ENCODE measurements at places on chromosomes 12 and 14.

GRCh38 chr12:68977909-68978610, 45.1 kb upstream of the CPM start:
- no peak for DNase-seq

DNA sequence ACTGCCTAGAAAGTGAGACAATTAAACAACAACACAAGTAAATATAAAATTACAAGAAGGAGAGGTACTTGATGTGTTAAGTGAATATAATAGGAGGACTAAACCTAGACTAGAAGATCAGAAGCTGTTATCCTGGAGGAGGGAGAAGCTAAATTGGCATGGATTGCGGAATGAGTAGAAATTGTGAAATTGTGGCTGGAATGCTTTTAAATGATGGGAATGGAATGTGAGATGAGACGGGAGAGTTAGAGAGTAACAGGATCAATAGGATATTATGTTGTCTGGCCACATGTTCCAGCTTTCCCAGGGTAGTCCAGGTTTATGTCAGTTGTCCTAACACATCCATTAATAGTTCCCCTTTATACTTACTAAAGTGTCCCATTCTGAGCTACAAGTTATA, 44.0 kb upstream of the CPNE8 start:
- DNase-seq: no peak

DNA sequence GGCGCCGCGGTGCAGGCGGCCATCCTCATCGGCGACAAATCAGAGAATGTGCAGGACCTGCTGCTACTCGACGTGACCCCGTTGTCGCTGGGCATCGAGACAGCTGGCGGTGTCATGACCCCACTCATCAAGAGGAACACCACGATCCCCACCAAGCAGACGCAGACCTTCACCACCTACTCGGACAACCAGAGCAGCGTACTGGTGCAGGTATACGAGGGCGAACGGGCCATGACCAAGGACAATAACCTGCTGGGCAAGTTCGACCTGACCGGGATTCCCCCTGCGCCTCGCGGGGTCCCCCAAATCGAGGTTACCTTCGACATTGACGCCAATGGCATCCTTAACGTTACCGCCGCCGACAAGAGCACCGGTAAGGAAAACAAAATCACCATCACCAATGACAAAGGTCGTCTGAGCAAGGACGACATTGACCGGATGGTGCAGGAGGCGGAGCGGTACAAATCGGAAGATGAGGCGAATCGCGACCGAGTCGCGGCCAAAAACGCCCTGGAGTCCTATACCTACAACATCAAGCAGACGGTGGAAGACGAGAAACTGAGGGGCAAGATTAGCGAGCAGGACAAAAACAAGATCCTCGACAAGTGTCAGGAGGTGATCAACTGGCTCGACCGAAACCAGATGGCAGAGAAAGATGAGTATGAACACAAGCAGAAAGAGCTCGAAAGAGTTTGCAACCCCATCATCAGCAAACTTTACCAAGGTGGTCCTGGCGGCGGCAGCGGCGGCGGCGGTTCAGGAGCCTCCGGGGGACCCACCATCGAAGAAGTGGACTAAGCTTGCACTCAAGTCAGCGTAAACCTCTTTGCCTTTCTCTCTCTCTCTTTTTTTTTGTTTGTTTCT, 1.7 kb downstream of the HSPA2 start:
- no peak for DNase-seq

DNA sequence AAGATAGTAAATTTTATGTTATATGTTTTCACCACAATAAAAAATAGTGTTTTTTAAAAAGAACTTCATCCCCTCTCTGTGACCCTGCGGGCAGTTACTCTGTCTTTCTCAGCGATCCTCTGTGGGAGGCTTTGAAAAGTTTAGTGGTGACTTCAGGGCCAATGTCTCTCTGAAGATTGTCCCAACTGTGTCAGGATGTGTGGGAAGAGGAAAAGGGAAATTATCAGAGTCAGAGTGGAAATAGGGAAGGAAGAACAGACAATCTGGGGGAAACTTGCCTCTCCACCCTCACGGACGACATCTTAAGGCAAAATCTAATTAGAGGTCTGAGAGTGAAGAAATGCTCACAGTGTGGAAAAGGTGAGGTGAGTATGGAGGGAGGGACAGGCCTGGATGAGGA, 3.5 kb upstream of the OR10P1 start:
- DNase-seq: no peak

GRCh38 chr14:50666772-50667683, 1.1 kb downstream of the SAV1 start:
- DNase-seq: no peak

DNA sequence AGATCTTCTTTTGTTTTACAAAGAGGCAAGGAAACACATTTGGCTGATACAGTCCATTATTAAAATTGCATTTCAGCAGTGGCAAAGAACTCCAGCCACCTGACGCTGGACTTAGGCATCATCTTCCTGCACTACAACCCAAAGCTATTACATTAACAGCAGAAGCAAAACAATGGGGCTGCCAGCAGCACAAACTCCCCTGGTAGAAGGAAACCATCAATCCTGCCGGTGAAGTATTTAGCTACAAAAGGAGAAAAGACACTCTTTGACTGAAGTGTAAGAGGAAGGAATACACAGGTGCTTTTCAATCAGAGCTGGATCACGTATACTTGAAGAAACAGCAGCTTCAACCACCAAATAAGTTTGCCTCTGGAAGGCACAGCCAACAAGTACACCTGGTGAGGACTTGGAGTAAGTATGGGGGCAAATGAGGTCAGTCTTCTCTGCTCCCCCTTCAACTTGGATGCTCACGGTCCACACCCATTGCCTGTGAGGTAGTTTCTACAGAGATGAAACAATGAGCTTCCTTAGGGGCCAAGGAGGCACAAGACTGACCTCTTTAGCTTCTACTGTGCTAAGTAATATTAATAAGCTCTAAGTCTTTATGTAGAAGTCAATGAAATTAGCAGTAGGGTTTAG, 125.9 kb upstream of the FOXN3 start:
- DNase-seq: no peak

DNA sequence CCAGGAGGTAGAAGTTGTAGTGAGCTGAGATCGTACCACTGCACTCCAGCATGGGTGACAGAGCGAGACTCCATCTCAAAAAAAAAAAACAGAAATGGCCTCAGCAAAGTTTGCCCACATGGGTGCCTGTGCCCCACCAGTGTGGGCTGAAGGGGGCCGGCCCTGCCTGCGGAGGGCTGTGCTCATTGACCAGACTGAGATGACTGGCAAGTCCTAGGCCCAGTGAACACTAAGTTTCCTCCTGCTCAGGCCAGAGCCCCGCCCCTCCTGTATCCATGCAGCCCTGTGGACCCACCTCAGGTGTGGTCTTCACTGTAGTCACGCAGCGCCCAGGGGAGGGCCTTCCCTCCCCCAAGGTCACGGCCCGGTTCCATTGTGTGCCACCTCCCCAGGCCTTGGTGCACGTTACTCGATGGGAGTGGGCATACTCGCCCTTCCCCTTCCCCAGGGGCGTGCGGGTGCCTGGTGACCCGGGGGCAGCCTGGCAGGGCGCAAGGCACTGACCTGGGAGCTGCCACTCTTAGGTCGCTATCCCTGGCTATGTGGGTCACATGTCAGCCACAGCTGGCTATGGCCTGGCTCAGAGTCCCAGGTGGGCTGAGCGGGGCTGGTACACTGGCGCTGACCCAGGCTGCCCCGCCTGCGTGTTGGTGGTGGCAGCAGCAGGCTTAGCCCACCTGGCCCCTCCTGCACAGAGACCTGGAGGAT, 16.1 kb downstream of the INF2 start:
- no peak for DNase-seq

- no peak for DNase-seq
These were observed 430.0 kb downstream of the ETNK1 start for GRCh38 chr12:23055004-23055403.

DNA sequence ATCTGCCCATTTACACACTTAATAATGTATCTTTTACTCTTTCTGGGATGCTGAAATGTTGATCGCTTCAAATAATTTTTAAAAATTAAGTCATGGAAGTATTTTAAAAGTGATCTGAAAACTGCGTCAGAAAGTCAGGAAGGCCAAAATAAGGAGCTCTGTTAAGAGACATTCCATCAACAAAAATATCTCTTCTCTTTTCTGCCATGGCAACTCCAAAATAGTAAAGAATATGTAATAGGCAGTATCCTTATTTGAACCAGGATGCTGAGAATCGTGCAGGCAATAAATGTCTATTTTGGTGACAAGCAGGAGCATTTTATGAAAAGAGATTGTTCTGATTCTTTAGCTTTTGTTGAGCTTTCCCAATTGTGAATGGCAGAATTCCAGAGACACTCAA, 81.8 kb upstream of the PPP1R12A start:
- no peak for DNase-seq

GRCh38 chr12:32651151-32651955, 27.7 kb upstream of the DNM1L start:
- no peak for DNase-seq
